ENCODE measurements at places on chromosomes 2 and 18.

GRCh38 chr2:15745350-15745749 is 153.7 kb downstream of the DDX1 start:
- no peak for DNase-seq

GRCh38 chr2:54894467-54894866 is 155.8 kb downstream of the RTN4 start:
- DNase-seq, result no peak

GRCh38 chr2:31322371-31322770 is 88.4 kb downstream of the EHD3 start:
- no peak for DNase-seq

DNA sequence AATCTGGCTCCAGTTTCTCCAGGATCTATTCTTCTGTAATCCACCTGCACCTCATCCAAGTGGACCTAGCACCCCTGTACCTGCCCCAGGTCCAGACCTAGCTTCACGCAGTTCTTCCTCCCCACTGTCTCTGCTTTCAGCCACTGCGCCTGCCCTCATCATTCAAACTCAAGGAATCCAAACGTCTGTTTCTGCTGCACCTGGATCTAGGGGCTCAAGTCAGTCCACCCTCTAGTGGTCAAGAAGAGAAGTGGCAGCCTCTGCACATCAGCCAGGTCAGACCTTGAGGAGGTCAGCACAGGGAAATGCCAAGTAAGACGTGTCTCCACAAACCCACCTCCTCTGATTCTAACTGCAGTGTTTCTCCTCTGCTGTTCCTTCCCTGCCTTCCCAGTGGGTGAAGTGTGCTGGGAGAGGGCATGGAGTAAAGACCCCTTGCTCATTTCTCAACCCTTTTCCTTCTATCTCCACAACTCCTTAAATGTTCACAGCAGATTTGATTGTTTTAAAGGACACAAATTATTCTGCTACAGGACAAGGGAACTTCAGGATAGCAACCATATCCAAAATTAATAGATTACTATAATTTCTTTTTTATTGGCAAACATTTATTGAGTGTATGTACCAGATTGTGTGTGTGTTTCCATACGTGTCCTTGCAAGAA is 8.6 kb upstream of the RNF152 start:
- DNase-seq, result no peak

Measured in activated CD4-positive, alpha-beta T cell treated with anti-CD3 and anti-CD28 coated beads, Interleukin-2, amount 50 U/mL, for 24 hours (primary cell).